Heart right ventricle (tissue), 16 donors: ENCODE measurements at places on chromosomes 7 and 10. TPM values are rescaled to one million over a fixed set of nuclear protein-coding genes. Genes with fewer than 3 reads are reported as not detected.
A peak's percentile ranks its signal among the peaks of the same experiment; 100 is the strongest.

MARVELD1 gene
- polyA plus RNA-seq = 5.0 TPM

TMEM270 gene
- not detected for polyA plus RNA-seq

GNAT3 gene
- polyA plus RNA-seq = not detected

OPALIN gene
- polyA plus RNA-seq = not detected

GTPBP10 gene
- polyA plus RNA-seq = 20.3 TPM

TAS2R41 gene
- not detected for polyA plus RNA-seq

PDLIM1 gene
- polyA plus RNA-seq = 152 TPM

CXCL12 gene
- polyA plus RNA-seq = 89.4 TPM

DNA sequence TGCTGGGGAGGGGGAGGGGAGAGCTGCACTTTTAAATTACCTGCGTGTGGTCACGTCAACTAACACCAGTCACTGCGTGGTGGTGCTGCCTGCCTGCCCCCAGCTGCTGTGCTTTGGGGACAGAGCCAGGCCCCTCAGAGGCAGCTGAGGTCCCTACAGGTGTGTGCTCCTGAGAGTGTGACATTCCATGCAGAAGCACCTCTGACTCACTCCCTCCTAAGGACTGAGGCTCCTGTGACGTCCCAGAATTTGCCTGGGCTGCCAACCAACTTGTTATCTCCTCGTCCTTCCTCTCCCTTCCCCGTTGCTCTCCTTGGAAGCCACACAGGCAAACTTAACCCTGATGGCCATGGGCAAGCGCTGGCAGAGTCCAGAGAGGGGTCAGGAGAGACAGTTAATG is 563.0 kb downstream of the PARD3 start:
- peak; percentile 19 for DNase-seq

GRCh38 chr7:84482476-84482875 is 287.9 kb upstream of the SEMA3A start:
- no peak for DNase-seq

GRCh38 chr7:140033036-140033435 is 29.7 kb downstream of the PARP12 start:
- no peak for DNase-seq

DNA sequence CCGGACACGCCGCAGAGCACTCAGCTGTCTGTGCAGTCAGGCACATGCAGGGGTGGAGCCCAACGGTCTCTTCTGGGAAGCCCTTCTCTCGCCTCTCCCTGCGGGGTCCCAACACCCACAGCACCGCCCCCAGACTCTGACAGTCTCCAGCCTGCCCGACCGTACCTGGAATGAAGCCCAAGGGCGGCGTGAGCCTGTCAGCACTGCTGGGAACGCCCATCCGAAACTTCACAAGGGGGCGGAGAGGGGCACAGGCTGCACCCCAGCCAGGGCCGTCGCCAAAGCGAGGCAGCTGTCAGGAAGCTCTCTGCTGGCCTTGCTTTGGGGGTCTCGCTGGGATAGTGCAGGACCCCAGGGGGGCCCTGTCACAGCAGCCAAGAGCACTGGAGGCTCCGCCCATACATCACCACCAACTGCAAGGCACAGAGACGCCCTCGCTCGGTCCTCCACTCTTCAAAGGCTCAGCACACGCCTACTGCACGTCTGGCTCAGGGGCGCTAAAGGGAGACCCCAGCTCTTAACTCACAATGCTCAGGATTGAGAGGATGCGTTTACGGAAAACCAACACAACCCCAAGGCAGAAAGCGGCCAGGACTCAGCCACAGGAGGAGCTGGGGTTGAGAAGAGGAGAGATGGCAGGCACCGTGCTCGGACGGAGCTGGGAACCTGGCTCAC is 30.9 kb downstream of the MAD1L1 start:
- no peak for DNase-seq

DNA sequence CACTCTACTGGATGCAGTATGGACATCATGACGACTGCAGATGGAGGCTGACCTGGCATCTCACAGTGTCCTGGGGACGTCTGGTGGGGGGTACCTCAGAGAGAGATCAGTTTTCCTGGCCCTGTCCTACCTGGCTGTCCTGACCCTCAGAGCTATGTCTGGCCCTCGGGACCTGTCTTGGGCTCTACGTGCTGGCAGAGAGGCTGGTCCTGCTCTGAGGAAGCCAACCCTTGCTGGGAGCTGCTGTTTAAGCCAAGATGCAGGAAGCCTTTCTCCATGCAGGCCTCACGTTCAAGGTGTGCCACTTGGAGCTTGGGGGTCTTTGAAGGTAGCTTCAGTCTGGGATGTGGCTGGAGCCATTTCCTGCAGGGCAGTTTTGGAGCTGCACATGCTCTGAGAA is 42.1 kb upstream of the CXCL12 start:
- no peak for DNase-seq

- no peak for DNase-seq
These were observed 52.5 kb upstream of the GRB10 start for GRCh38 chr7:50835156-50835555.

DNA sequence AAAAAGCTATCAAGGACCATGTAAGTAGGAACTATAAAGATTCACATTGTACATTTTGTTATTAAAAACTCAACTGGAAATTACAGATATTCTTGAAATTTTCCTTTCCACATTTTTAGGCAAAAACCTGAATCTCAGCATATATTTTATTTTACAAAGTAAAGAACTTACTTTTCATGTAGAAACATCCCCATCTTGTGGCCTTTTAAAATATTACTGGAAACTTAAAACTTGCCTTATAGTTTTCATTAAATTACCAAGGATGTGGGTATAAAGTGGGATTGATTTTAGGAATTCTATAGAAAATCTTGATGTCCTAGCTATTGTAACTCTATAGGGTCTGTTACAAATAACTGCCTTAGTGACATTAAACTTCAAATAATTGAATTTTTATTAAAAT is 10.6 kb downstream of the DBF4 start:
- DNase-seq = no peak

- DNase-seq = no peak
These were observed 412.3 kb upstream of the FOXK1 start for GRCh38 chr7:4269746-4270145.

DNA sequence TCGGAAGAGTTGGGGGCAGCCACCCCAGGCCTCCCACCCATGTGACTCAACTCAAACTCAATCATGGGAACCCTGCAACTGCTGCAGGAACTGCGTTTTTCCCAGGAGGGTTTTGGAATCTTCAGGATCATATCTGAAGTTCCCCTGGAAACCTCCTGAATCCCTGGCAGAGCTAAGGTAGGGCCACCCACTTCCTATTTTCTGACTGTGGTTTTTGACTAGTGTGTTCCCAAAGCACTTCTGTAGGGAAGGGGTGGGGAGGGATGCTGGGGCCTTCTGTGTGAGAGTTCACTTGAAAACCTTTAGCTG is 127.6 kb upstream of the UNC5B start:
- DNase-seq = no peak

- no peak for DNase-seq
These were observed 68.6 kb downstream of the ZMIZ1 start for GRCh38 chr10:79137300-79137756.

- peak; percentile 28 for DNase-seq
These were observed 92.7 kb upstream of the GPR26 start for GRCh38 chr10:123573236-123574108.

DNA sequence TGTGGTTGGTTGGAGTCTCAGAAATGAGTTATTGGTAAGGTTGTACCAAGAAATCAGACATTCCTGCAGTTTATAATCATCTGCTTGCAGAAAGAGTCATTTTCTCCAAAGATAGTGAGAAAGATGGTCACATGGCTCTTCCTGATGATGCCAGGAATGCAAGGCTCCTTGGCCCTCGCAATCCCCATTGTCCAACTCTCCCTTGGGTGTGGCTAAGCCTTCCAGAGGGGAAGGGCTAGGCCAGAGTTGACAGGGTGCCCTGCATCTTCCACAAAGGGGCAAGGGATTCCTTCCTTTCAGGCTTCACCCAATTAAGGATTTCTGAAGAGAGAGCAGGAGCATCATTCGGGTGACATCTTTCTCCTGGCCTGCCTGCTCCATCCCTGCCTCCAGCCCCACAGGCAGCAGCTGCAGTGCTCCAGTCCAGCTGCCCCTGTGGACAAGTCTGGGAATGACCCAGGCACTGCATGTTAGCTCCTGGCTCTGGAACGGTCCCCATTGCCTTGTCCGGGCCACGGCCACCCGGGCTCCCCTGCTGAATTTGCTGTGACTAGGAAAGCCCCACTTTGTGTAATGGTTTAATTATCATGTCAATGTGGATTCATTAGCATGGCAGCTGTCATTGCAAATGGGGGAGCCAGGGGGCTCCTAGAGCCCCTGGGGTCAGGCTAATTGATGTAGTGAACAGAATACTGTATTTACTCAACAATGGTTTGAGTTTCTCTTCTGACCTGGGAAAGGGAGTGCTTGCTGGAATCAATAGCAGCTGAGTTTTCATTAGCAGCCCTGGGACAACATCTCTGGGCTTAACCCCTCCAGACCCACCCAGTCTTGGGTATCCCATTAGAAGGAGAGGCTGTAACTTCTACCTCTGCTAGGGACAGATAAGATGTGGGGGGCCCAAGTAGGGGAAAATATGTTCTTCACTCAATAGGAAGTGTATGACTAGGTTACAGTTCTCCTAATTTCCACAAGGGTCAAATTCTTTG is 112.6 kb upstream of the TBX20 start:
- no peak for DNase-seq

DNA sequence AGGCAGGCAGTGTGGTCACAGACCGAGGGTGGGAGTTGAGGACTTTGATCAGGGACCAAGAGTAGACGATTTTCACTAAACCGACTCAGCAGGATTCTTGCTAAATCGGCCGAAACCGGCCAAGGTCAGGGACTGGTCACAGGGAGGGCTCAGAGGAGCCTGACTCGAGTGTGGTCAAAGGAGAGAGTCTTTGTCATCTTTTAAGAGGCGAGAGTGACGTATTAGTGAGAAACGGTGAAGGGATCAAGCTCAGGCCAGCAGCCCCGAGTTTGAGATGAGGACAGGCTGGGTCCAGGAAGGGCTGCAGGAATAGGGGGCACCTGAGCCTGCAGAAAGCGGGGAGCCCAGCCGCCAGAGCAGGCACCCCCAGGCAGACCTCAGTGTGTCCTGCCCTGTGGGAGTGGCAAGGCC is 41.6 kb upstream of the FAM20C start:
- DNase-seq = no peak

- peak; percentile 50 for DNase-seq
These were observed 125.6 kb downstream of the CYP26A1 start for GRCh38 chr10:93199191-93199751.

- no peak for DNase-seq
These were observed 11.7 kb downstream of the CREB5 start for GRCh38 chr7:28423918-28424514.

DNA sequence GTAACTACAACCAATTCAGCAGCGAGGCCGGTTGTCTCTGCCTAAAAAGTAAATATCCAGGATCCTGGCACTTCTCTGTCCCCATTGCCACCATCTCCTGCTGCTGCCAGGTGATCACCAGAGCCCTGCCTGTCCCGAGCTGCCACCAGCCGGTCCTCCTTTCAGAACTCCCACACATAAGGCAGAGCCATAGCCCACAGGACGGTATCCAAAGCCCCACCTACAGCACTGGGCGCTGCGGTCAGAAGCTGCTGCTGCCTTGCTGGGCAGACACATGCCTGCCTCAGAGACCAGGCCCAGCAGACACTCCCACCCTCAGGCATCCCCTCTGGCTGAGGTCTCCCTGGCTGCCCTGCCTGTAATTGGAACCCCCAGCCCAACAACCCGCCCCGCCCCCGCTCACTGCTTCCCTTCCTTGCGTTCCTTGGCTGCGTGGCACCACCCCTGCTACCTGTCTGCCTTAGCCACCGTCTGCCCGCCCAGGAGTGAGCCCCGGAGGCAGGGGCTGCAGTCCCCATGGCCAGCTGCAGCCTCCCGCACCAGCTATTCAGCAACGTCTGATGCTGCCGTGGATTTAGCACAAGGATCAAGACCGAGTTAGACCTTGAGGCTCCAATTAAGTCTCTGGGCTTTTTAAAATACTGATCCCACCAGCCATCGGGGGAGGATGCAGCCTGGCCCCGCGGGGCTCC is 100.7 kb downstream of the CYTH3 start:
- no peak for DNase-seq

- no peak for DNase-seq
These were observed 178.2 kb upstream of the ITGB1 start for GRCh38 chr10:33136271-33136670.
